ENCODE measurements at places on chromosomes 1 and 21.

DNA sequence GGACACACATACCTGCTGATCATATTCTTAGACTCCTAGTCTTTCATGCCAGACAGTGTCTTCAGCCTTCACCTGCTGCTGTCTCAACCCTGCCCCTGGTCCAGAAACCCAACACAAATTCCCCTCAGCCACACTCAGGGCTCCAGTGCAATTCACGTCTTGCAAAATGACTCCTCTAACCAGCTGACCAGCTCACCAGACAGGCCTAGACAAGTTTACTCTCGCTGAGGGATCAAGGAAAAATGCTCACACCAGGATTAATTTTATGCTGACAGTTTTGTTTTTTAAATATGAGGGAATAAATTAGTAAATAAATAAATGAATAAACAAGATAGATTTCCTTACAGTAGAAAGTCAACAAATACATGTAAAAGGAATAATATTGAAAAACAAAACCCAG lies 28.5 kb downstream of the CCDC185 start:
- DNase-seq: no peak

DNA sequence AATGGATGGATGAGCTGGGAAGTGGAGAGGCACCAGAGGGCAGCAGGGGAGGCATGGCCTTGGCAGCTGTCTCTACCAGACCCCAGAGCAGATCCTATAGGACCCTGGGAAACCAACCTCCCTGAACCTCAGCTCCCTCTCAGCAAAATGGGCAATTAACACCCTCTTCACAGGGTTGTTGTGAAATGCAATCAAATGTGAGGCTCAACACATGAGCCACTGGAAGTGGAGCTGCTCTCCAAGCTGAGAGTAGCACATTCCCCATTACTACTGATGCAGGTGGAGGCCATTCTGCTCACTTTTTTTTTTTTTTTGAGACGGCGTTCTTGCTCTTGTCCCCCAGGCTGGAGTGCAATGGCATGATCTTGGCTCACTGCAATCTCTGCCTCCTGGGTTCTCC lies 6.5 kb upstream of the SYNC start:
- DNase-seq: no peak

DNA sequence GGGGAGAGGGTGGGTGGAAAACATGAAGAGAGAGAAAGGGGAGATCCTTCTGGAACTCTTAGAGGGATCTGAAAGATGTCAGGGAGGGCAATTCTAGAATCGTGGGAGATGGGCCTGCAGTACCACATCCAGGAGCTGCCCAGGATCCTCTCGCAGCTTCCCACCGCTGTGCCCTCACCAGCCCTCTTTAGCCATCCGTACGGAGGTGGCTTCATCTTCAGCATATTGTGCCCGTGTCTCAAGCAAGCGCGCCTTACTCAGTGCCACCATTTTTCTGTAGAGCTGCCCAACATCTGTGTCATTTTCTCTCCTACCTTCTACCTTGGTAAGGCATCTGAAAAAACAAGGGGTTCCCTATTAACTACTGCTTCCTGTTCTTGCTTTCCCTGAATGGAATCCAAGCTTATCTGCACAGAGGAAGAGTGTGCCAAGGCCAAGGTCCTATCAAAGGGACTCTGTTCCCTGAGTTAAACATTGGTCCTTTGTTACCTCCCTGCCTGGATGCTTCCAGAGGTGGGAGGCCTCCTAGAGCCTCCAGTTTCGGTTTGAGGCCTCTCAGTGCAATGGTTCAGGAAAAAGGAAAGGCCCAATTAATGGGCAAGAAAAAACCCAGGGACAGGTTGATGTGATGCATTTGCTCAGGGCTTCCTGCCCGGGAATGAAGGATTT lies 23.2 kb downstream of the C1orf116 start:
- no peak for DNase-seq

- DNase-seq: no peak
Observed at GRCh38 chr1:73868810-73869336, 329.1 kb downstream of the LRRIQ3 start.

- no peak for DNase-seq
Observed at GRCh38 chr1:83810144-83810543, 188.8 kb downstream of the TTLL7 start.

- no peak for DNase-seq
Observed at GRCh38 chr1:187960125-187960638, 1131.4 kb downstream of the PLA2G4A start.

DNA sequence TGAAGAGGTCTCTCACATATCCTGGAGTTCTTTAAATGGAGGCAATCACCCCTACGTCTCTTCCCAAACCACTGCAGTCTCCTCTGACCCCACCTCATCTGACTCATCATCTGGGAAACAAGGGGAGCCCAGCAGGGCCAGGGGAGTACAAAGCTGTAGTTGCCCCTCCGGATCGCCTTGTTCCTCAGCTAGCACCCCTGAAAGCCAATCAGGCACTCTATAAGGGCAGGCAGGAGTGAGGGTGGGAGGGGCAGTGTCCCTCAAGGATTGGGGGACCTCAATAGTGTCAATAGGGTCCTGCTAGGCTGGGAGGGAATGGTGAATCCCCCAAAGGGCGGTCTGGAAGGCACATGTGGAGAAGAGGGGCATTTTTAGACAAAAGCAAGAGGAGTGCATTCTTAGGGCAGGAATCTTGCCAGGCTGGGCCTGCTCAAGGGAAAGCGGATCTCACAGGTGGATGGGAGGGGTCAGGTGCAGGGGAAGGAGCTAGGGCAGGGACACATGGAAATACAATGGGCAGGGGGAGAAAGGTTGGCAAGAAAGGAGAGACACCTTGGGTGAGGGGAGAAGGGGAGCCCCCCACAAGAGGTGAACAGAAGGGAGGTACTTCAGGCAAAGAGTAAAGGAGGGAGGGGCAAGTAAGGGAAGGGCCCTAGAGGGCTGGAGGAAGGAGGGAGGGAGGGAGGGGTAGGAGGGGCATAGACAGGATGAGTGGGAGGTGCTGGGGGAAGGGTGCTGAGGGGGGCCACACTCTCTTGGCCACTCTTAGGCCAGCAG lies 5.8 kb downstream of the SHISA4 start:
- DNase-seq: no peak

DNA sequence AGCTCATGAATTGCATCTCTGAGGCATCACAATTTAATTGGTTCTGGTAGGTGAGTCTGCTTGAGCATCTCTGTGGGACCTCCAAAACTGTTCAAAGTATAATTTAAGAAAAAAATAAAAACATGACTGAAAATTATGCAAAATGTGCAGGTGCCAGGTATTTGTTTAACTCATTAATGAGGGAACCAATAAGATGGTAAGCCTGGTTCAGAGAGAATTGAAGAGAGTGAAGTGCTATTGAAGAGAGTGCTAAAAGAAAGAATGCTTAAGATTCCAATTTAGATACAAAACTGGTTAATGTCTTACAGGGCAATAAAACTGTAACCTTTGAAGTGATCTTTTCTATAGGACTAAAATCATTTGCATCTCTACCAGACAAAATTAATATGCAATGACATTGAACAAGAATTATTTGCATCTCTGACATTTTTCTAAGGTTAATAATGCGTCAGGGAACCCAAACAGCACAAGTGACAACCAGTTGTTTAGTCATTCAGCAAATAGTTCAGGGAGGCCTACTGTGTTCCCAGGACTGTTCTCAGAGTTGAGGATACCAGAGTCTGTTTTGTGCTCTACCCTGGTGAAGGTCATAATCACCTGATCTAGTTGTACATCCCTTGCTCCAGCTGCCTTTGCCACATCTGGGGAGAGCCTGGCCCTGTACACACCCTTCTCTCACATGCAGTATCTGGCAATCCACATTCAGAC lies 183.5 kb downstream of the PATJ start:
- no peak for DNase-seq

- DNase-seq: no peak
Observed at GRCh38 chr1:22983944-22984343, 11.3 kb upstream of the LACTBL1 start.

DNA sequence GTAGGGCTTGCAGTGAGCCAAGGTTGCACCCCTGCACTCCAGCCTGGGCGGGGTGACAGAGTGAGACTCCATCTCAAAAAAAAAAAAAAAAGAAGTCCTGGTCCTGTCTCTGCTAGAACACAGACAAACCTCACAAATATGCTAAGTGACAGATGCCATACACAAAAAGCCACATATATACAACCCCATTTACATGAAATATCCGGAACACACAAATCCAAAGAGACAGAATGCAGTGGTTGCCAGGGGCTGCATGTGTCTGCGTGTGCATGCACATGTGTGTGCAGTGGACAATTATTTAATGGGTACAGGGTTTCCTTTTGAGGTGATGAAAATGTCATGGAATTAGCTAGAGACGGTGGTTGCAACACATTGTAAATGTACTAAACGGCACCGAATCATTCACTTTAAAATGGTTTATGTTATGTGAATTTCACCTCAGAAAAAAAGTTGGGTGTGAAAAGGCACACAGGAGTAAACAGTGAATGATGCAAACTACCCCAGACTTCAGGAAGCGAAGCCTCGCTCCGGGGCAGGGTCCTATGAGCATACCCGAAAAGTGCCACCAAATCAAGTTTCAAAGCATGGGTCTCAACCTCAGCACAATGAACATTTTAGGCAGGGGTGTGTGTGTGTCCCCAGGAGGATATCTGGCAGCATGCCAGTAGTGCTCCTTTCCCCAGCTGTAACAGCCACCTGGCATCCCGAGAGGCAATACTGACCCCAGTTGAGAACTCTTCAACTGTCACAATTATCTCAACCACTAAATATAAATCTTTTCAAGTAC lies 48.3 kb downstream of the GNB1 start:
- DNase-seq: no peak

GRCh38 chr21:34072145-34073031 lies 990 bp upstream of the MRPS6 start:
- DNase-seq: peak; percentile 11

DNA sequence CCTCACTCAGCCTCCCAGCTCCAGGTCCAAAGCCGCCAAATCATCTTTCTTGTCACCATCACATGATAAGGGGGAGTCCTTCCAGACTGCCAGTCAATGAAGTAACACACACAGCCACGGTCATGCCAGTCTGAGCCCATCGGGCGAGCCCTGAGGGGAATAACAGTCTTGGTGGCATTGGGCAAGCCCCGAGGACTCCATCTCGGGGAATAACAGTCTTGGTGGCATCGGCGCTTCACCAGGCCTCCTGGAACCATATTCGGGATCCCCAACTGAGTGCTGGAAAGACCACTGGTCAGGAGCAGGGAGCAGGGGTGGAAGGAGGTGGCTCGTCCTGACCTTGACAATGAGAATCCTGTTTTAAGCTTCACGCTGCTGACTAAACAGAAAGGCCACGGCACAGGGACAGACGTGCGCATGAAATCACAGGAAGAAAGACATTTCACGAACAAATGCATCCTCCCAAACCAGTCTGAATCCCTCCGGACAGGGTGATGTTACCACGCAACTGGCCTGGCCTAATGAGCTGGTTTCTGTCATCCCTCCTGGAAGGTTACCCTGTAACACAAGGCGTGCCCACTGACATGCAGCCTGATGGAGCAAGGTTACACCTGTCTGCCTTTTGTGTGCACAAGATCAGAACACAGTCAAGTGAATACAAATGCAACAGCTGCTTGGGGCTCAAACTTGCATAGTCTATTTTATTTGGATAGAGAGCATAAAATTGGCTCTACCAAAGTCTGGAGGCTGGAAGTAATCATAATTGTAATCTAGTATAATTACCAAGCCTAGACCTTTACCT lies 517.4 kb downstream of the KIF26B start:
- no peak for DNase-seq

DNA sequence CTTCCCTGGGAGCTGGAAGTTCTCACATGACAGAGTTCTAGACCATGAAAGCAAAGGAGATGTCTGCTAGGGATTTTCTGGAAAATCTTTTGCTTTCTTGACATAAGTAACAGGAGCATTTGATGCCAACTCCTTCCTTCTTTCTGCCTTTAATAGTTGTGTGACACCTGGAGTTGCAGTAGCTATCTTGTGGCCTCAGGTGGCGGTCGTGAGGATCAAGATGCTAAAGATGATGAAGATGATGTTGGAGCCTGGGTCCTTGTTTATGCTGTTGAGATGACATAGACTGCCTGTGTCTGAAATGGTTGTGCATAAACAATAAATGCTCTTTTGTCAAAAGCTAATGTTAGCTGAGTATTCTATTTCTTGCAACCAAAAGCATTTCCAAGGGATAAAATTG lies 32.7 kb upstream of the KIRREL1 start:
- no peak for DNase-seq

GRCh38 chr21:39137248-39138178 lies 45.7 kb downstream of the PSMG1 start:
- no peak for DNase-seq

- no peak for DNase-seq
Observed at GRCh38 chr1:38585460-38585859, 274.1 kb downstream of the RRAGC start.

DNA sequence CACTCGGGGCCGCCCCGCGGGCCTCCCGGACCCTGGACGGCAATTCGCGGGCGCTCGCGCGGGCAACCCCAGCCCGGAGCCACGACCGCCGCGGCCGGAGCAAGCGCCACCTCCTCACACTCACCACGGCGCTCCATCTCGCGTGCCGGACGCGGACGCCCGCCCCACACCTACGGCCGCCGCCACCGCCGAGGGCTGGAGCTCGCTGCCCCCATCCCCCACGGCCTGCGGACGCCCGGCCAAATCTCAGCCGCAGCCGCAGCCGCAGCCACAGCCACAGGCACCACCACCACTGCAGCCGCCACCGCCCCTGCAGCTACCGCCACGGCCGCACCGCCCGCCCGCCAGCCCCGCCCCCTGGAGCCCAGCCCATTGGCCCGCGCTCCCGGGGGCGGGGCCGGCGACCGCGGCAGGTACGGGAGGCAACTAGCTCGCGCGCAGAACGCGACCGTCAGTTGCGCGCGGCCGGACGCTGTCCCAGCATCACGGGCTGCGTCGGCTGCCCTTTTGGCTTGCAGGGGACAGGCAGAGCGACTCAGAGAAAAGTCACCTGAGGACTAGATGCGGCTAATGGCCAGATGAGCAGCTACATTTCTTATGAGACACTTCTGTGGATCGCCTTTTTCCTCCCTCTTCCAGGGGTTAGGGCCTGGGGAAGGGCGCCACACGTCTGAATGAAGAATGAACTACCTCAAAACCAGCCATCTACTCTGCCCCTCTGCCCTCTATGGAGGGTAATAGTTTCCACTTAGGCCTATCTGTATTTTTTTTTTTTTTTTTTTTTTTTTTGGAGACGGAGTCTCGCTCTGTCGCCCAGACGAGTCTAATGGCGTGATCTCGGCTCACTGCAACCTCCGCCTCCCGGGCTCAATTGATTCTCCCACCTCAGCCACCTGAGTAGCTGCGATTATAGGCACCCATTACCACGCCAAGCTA lies at the start of gene ARHGAP29:
Gene ARHGAP29, minus strand, starts transcription at position 294 of the 936 bp plus-strand sequence. CDS start 5,973 bp downstream, outside the sequence.
- no peak for DNase-seq

GRCh38 chr1:56576880-56577405 lies 2.4 kb downstream of the PLPP3 start:
- peak; percentile 83 for DNase-seq

Data from pons (tissue), 1 donor.